Activated CD8-positive, alpha-beta memory T cell treated with anti-CD3 and anti-CD28 coated beads for 1 hour (primary cell): ENCODE measurements at places on chromosomes 11 and 22.

DNA sequence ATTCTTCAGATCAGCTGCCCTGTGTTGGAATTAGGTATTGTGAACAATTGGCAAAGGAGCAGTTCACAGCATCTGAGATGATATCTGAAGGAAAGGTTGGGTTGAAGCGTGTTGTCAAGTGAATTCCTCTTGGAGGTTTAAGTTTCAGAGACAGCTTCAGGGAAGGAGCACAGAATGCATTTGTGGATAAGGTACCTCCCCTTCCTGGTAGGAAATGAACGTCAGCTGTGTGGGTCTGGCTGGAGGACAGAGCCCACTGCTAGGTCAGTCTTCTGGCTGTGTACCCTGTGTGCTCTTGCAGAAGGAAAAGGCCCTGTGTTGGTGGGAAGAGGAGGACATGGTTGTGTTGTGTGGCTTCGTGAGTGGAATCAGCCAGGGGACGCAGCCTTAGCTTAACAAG lies 88.1 kb upstream of the GAL start:
- DNase-seq = no peak

DNA sequence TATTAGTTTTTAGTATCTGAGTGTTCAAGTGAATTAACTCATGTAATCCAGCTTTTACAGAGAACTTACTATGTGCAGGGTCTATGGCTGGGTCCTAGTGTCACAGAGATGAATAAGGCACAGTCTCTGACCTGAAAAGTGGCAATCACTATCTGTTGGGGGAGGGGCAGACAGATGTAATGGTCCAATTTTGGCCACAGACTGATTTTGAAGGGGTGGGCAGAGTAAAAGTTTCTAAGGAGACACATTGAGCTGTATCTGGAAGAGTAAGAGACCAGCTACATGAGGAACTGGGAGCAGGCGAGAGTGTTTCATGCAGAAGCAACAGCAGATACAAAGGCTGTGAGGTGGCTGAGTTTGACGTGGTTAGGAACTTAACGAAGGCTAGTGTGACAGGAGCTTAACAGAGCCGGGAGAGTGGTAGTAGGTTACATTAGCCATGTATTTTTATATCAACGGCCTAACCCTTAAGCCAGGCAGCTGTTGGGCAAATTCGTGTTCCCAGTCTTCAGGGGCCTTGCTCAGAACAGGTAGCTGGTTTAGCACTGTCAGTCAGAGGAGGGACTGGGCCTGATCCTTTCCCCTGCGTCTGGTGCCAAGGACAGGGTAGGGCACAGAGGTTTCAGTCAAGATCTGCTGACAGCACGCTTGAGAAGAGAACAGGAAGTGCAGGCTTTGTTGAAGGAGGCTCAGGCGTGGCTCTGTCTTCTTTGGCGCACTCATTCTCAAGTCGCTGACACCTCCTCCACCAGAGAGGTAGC lies 1.4 kb upstream of the STIM1 start:
- peak; percentile 30 for DNase-seq

GRCh38 chr11:111795334-111795985 lies 29.3 kb upstream of the PPP2R1B start:
- no peak for DNase-seq

- no peak for DNase-seq
Observed at GRCh38 chr11:414318-414857, 411 bp downstream of the SIGIRR start.

DNA sequence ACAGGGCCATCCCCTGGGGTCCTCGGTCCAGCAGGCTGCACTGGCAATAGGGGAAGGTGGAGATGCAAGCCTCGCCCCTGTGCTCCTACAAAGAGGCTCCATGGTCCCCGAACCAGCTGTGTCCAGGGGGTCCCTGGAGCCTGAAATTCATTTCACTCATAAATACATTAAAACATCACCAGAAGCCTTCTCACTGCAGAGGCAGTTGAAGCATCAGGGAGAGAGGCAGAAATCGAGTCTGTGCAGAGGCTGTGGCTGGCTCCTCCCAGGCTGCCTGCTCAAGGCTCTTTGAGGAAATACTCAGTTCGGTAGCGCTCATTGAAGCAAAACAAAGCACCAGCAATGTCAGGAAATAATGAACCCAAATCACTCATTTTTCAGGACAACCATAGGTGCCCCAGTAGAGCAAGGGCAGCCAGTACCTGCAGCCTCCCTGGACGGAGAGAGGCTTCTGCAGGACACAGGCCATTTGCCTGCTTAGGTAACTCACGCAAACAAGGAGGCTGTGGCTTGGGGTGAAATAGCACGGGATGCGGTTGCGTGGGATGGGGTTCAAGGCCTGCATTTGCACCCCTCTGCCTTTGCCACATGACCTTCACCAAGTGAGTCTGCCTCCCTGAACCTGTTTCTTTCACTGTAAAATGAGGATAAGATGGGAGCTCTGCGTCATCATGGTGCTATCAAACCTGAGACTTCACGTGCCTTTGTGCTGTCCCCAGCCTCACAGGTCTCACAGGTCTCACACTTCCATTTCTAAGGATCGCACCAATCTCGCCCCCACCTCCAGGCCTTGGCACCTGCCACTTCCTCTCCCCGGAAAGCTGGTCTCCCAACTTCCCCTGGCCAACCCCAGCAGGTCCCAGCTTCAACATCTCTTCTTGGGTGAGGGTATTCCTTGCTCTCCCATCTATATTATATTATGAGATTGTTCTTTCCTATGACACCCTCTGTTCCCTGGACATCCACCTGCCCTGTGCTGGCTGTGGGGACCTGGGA lies 84.3 kb upstream of the SHISAL1 start:
- DNase-seq = no peak
